Breast epithelium (tissue), 4 donors: ENCODE measurements at places on chromosomes 6 and 20. TPM values are rescaled to one million over a fixed set of nuclear protein-coding genes. Genes with fewer than 3 reads are reported as not detected.

GRCh38 chr6:136338486-136338885 is 48.8 kb upstream of the BCLAF1 start:
- no peak overlapping the region for H3K27ac ChIP-seq
- no peaks in the 10 kb centered on the region for H3K27me3 ChIP-seq
- no peaks in the 10 kb centered on the region for H3K4me1 ChIP-seq
- H3K4me3 ChIP-seq = no peak overlapping the region

DNA sequence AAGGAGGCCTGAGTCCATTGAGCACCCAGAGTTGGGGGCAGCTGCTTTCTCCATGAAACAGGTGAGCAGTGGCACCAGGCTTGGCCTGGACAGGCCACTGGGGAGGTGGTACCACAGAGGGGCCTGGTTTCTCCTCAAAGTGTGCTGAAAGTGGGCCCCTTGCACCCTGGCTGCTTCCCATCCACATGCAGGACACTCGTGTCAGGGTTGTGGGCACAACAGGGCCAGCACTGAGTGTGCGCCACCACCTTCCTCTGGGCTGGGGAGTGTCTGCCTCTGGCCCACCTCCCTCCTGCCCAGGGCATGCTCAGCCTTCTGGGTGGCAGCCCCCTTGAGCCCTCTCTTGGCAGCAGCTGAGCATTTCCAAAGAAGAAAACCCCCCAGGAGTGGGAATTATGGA is 5.2 kb upstream of the SLC22A1 start:
- no peaks in the 10 kb centered on the region for H3K36me3 ChIP-seq
- no peak for DNase-seq
- H3K27me3 ChIP-seq = no peaks in the 10 kb centered on the region
- H3K27ac ChIP-seq = no peak overlapping the region
- H3K4me3 ChIP-seq = no peak overlapping the region

- no peak for DNase-seq
- H3K36me3 ChIP-seq = no peaks in the 10 kb centered on the region
These were observed 74.4 kb upstream of the FBXL4 start for GRCh38 chr6:99022039-99022609.

GRCh38 chr20:31675828-31676608 is 38.3 kb downstream of the COX4I2 start:
- H3K27me3 ChIP-seq = no peaks in the 10 kb centered on the region
- H3K27ac ChIP-seq = peak overlapping the region; percentile 91
- H3K36me3 ChIP-seq = no peaks in the 10 kb centered on the region
- H3K4me3 ChIP-seq = peak overlapping the region; percentile 47
- peaks cover 8% of the 10 kb centered on the region for H3K4me1 ChIP-seq

DNA sequence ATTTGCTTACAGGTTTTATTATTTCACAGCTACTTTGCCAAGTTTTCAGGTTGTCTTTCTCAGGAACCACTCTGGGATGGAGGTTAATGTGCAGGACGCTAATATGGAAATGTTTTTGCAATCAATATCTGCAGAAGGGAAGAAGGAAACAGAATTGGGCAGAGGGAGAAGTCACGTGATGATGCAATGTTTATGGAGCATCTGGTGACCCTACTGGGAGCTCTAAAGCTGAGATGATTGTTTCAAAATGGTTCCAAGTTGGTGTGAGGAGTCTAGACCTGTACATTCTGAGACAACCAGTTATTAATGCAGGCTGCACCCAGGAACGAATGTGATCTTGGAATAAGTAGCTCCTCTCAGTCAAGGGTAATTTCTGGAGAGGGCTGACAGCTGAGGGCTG is 905.4 kb upstream of the FLRT3 start:
- H3K27ac ChIP-seq = no peak overlapping the region
- no peaks in the 10 kb centered on the region for H3K4me1 ChIP-seq
- H3K4me3 ChIP-seq = no peak overlapping the region
- no peak for DNase-seq
- H3K36me3 ChIP-seq = no peaks in the 10 kb centered on the region

DNA sequence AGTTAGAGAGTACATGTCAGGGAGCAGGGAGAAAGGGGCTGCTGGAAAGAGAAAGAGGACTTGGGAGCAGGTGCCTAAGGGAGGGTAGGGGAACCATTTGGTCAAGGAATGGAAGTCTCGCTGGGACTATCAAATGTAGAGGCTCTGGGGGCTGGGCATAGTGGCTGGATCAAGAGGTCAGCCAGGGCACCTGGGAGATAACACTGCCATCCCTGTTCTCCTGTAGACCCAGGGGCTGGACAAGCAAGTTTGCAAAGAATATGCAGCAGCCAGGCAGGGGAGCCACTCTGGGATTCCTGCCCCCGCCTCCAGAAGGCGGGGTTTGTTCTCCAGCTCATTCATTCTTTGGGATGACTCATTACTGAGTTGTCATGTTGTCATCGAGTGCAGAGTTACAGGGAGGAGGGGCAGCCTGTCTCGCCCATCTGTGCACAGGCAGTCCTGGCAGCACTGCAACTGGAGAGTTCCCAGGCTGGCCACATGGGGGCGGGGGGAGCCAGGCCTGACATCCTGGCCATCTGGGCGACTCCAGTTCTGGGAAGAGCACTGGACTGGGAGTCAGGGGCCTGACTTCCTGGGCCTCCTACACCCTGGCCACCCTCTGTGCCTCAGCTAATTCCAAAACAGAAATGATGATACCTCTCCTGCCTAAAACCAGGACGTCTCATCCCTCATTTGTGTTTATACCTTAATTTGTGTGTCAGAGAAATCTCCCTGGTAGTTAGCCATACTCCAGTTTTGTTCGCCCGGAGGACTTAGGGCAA is 28.2 kb upstream of the ZFAND3 start:
- H3K27ac ChIP-seq = no peak overlapping the region
- no peaks in the 10 kb centered on the region for H3K27me3 ChIP-seq
- H3K36me3 ChIP-seq = no peaks in the 10 kb centered on the region
- peak; percentile 92 for DNase-seq

GTSF1L gene
- not detected for total RNA-seq

- no peaks in the 10 kb centered on the region for H3K36me3 ChIP-seq
- no peak overlapping the region for H3K4me3 ChIP-seq
- no peak for DNase-seq
- no peaks in the 10 kb centered on the region for H3K4me1 ChIP-seq
These were observed 29.8 kb upstream of the GMDS start for GRCh38 chr6:2274981-2275891.

- no peak overlapping the region for H3K4me3 ChIP-seq
- DNase-seq = no peak
- H3K27ac ChIP-seq = no peak overlapping the region
- H3K27me3 ChIP-seq = no peaks in the 10 kb centered on the region
- H3K36me3 ChIP-seq = no peaks in the 10 kb centered on the region
- H3K4me1 ChIP-seq = no peaks in the 10 kb centered on the region
These were observed 28.3 kb downstream of the COL20A1 start for GRCh38 chr20:63321148-63321831.

- no peak overlapping the region for H3K27ac ChIP-seq
- no peak for DNase-seq
- no peaks in the 10 kb centered on the region for H3K36me3 ChIP-seq
- no peak overlapping the region for H3K4me3 ChIP-seq
- H3K4me1 ChIP-seq = no peaks in the 10 kb centered on the region
- peaks cover 3% of the 10 kb centered on the region for H3K27me3 ChIP-seq
These were observed 25.7 kb downstream of the KCNG1 start for GRCh38 chr20:50996901-50997865.

DNA sequence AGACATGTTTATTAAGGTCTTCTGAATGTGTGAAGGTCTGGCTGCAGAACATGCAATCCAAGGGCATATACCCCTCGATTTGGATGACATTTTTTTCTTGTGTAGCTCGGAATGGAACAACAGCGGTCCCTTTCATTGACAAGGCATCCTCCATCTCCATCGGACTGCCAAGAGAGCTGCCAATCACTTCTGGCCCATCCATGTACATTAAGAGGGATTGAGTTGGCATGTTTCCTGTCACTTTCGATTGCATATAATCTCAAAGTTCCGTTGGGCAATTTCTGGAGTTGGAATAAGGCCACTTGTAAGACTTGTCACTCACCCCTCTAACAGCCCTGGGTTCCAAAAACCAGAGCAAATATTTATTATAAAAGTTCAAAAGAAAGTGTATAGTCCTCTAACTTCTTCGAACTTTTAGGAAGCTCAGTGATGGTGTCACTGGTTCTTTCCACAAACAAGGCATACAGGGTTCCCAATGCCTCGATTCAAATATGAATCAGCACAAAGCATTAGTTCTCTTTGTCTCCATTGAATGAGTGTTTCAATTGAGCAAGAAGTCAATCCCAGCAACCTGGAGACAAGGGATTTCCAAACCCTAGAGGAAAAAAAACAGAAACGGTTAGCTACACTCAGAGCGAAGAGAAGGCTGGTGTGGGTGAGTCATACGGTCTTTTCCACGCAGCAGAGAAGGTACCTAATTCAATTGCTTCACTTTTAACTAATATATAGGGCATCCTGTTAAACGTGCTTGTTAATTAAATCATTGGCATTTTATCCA is 10.9 kb downstream of the ZNF217 start:
- H3K4me3 ChIP-seq = peak overlapping the region; percentile 35
- peak overlapping the region; percentile 87 for H3K27ac ChIP-seq
- peaks cover 26% of the 10 kb centered on the region for H3K4me1 ChIP-seq

AHCY gene
- total RNA-seq = 66.9 TPM

- DNase-seq = no peak
- no peaks in the 10 kb centered on the region for H3K36me3 ChIP-seq
- H3K4me3 ChIP-seq = no peak overlapping the region
- H3K27me3 ChIP-seq = no peaks in the 10 kb centered on the region
- peak overlapping the region; percentile 52 for H3K27ac ChIP-seq
These were observed 280.4 kb upstream of the TAB2 start for GRCh38 chr6:149037051-149037671.

DNA sequence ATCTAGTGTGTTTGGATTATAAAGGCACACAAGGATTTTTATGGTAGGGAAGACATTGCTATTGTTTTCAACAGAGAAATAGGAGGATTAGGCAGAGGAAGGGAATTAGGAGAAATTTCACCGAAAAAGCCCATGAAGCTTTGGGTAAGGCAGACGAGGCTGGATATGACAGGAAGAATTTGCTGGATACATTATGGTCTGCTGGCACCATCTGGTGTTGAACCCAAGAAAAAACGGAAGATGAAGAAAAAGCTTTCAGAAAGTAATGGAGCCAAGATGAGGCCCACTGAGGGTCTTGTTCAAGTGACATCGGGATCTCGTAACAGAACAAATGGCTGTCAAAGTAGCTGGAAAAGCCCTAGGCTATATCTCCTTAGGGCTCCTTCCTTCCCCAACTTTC is 56.5 kb downstream of the OR2J2 start:
- DNase-seq = no peak
- H3K4me1 ChIP-seq = no peaks in the 10 kb centered on the region
- H3K36me3 ChIP-seq = no peaks in the 10 kb centered on the region
- no peak overlapping the region for H3K27ac ChIP-seq
- no peak overlapping the region for H3K4me3 ChIP-seq

DNA sequence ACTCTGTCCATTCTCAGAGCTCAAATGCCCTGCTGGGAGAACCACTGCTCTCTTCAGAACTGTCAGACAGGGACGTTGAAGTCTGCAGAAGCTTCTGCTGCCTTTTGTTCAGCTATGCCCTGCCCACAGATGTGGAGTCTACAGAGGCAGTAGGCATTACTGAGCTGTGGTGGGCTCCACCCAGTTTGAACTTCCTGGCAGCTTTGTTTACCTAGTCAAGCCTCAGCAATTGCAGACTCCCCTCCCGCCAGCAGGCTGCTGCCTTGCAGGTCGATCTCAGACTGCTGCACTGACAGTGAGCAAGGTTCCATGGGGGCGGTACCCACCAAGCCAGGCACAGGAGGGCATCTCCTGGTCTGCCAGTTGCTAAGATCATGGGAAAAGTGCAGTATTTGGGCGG is 21.8 kb upstream of the UFL1 start:
- DNase-seq = no peak
- H3K27ac ChIP-seq = no peak overlapping the region
- H3K4me3 ChIP-seq = no peak overlapping the region
- no peaks in the 10 kb centered on the region for H3K36me3 ChIP-seq

- H3K4me3 ChIP-seq = no peak overlapping the region
- H3K27me3 ChIP-seq = no peaks in the 10 kb centered on the region
- no peaks in the 10 kb centered on the region for H3K4me1 ChIP-seq
- no peak for DNase-seq
- H3K36me3 ChIP-seq = no peaks in the 10 kb centered on the region
These were observed 7.0 kb downstream of the GLO1 start for GRCh38 chr6:38695933-38696332.

DNA sequence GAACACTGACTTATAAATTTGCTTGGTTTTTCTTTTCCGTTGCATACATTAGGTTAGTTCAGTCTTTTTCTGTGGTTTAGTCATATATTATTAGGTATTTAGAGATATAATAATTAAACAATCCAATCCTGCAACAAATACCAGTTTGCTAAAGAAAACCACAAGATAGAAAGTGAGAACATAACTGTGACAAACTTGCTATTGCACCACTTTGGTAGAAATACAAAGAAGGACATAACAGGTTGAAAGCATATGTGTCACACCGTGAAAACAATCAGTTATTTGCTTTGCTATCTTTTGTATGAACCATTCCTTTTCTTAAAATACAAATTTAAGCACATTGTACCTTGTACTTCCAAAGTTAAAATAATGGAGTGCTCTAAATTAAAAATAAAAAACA is 42.0 kb upstream of the KCNQ5 start:
- H3K36me3 ChIP-seq = no peaks in the 10 kb centered on the region
- no peak overlapping the region for H3K4me3 ChIP-seq
- H3K4me1 ChIP-seq = no peaks in the 10 kb centered on the region
- no peaks in the 10 kb centered on the region for H3K27me3 ChIP-seq

DNA sequence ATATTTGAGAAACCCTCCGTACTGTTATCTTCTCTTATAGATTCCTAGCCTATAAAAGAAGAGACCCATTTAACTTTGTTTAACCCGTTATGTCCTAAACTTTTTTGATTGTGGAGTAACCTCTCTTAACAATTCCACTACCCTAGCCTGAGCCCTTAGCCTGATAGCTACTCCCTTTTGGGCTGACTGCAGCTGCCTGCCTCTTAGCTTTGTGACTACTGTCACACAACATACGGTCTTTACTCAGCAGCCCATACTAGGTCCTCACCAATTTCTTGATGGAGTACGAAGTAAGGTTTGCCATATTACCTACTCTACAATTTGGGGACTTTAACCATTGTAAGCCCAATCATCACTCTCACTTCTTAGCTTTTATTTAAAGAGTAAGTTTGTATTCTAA is 72.7 kb downstream of the QRSL1 start:
- no peak overlapping the region for H3K27ac ChIP-seq
- H3K4me1 ChIP-seq = no peaks in the 10 kb centered on the region
- H3K27me3 ChIP-seq = no peaks in the 10 kb centered on the region
- no peaks in the 10 kb centered on the region for H3K36me3 ChIP-seq
- no peak overlapping the region for H3K4me3 ChIP-seq

GRCh38 chr6:73156793-73157767 is 68.2 kb downstream of the KHDC1L start:
- no peak overlapping the region for H3K27ac ChIP-seq
- no peaks in the 10 kb centered on the region for H3K4me1 ChIP-seq
- H3K4me3 ChIP-seq = no peak overlapping the region
- no peak for DNase-seq

FAXC gene
- total RNA-seq = 5.2 TPM

KIF3B gene
- total RNA-seq = 24.6 TPM

DNA sequence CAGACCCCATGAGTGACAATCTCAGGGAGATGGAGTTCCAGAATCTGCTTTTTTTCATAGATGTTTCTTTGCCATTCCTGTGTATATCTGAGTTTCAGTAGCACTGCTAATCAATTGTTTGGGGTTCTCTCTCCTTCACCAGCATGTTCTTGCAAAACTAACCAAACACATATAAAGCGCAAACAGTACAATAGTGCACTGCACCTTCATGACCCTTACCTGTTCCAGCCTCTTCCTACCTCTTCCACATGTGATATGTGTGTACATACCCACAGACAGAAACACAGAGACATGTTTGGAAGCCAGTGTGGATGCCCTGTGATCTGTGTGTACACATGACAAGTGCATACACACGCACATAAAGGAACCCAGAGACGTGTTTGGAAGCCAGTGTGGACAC is 1.8 kb upstream of the CEP43 start:
- H3K27me3 ChIP-seq = no peaks in the 10 kb centered on the region
- H3K4me3 ChIP-seq = no peak overlapping the region
- peaks cover 6% of the 10 kb centered on the region for H3K4me1 ChIP-seq
- H3K27ac ChIP-seq = no peak overlapping the region

HLA-DMB gene
- total RNA-seq = 16.4 TPM
